ENCODE measurements at places on chromosomes 6 and 20.

GRCh38 chr20:2984956-2985661 lies 58.3 kb upstream of the GNRH2 start:
- peak; percentile 12 for DNase-seq

- DNase-seq, result no peak
Measured at GRCh38 chr6:118584911-118585310, 36.8 kb downstream of the PLN start.

DNA sequence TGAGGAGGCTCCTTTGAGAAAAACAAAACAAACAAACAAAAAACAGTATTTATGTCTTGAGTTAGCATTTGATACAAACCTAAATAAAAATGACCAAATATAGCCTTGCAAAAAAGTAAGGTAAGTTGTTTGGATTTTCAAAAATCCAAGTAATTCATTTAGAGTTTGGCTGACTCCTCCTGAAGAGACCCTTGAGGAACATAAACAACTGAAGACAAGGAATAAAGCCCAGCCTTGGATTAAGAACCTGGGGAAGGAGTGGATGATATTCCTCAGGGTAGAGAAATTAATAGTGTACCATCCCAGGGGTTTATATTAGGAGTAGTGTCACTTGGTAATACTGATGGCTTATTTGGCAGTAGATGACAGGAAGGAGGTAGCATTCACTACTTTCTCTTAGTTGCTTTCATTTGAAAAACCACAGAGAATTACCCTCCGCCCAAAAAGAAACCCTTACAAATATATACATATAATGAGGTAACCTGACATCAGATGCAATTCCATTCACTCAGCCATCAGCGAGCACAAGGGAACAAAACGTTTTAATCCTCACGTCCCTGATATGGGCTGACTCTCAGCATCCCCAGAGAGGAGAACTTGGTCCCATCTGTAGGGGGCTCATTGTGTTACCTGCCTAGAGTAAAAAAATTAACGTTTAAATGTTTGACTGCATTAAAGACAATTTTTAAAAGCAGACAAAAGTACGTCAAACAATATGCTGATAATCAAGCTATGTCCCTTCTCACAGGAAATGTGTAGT lies 57.0 kb downstream of the SOBP start:
- DNase-seq, result no peak

DNA sequence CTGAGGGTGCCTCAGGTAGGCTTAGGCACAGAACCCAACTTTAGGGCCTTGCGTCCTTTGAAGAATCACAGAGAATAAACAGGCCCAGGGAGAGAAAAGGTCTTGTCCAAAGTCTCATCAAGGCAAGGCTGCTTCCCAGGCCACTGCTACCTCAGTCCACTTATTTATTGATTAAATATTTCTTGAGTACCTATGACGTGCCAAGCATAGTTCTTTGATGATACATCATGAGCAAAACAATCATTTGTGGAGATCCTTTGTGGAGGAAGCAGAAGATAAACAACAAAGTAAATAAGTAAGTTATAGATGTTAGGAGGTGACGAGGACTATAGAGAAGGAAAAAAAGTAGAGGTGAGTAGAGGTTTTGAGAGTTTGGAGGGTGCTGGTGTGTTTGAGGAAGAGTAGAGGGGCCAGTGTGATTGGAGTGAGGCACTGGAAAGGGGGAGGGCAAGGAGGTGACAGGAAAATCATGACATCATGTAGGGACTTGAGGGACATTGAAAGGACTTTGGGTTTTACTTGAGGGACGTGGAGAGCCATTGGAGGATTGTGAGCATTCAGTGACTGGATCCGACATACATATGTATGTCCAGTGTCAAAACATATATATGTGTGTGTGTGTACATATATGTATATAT lies 14.1 kb upstream of the CHMP4B start:
- DNase-seq, result no peak

- DNase-seq, result no peak
Measured at GRCh38 chr6:7758456-7758855, 32.6 kb downstream of the BMP6 start.

DNA sequence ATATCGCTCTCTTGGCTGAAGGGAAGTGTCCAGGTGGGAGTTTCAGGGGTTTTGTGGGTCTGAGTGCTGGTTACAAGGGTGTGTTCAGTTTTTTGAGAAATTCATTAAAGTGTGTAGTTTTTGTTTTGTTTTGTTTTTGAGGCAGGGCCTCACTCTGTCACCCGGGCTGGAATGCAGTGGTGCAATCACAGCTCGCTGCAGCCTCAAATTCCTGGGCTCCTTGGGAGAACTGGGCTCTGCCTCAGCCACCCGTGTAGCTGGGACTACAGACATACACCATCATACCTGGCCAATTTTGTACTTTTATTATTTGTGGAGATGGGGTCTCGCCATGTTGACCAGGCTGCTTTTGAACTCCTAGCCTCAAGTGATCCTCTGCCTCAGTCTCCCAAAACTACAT lies 51.2 kb upstream of the RALGAPA2 start:
- DNase-seq, result no peak

GRCh38 chr6:108686896-108687295 lies 126.2 kb downstream of the FOXO3 start:
- no peak for DNase-seq

GRCh38 chr20:50230871-50231560 lies 40.4 kb downstream of the CEBPB start:
- DNase-seq, result no peak

DNA sequence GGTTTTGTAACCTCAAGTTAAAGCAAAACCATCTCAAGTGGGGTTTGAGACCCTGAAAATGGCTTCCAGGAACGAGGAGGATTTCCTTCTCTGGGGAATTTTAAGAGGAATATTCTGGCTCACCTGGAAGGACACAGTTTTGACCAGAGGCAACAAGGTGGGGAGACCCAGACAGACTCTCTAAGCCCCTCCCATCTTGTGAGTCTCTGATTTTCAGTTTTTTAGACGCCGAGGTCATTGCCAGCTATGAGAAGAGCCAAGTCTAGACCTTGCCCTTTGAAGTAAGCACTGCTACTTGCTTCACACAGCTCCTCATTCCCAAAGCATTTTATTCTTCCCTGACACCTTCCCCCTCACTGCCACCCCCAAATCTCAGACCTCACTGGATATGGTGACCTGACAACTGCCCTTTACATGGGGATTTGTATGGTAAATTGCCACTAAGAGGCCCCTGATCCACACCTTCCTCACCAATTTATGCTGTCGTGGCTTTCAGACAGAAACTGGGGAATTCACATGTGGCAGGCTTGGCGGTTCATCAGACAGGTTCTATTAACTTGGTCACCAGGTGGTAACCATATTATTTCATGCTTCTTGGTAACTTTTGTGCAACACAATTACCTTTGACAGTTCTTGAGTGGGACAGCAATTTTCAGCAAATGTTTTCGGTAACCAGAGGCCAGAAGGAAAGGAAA lies 116.2 kb downstream of the ISM1 start:
- DNase-seq, result no peak

GRCh38 chr6:42292004-42292740 lies 74.5 kb upstream of the MRPS10 start:
- no peak for DNase-seq
